ENCODE measurements at places on chromosomes 16 and 17. TPM values are rescaled to one million over a fixed set of nuclear protein-coding genes. Genes with fewer than 3 reads are reported as not detected.

DNA sequence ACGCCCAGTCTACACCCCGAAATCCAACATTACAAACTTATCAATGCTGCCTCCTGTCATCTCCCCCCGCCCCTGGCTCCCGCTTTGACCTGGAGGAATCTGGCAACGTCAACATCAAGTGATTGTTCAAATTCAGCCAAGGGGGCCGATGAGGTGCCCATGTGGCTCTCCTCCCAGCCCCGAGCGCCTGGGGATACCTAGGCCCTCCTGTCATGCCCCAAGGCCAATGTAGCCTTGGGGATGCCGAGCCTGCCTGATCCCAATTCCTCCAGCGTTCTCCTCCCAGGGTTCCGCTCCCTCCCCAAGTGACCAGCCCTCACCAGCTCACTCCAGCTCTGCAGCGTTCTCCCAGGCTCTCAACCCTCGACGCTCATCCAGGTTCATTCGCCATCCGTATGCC is 59.4 kb downstream of the NXN start:
- H3K4me3 ChIP-seq, result no peak overlapping the region
- no peaks in the 10 kb centered on the region for H3K36me3 ChIP-seq
- DNase-seq, result no peak
- peaks cover 7% of the 10 kb centered on the region for H3K4me1 ChIP-seq
- H3K27ac ChIP-seq, result no peak overlapping the region

- no peak overlapping the region for H3K4me3 ChIP-seq
- H3K27ac ChIP-seq, result no peak overlapping the region
- no peaks in the 10 kb centered on the region for H3K36me3 ChIP-seq
These were observed 74.4 kb upstream of the TMEM132E start for GRCh38 chr17:34504814-34505484.

DNA sequence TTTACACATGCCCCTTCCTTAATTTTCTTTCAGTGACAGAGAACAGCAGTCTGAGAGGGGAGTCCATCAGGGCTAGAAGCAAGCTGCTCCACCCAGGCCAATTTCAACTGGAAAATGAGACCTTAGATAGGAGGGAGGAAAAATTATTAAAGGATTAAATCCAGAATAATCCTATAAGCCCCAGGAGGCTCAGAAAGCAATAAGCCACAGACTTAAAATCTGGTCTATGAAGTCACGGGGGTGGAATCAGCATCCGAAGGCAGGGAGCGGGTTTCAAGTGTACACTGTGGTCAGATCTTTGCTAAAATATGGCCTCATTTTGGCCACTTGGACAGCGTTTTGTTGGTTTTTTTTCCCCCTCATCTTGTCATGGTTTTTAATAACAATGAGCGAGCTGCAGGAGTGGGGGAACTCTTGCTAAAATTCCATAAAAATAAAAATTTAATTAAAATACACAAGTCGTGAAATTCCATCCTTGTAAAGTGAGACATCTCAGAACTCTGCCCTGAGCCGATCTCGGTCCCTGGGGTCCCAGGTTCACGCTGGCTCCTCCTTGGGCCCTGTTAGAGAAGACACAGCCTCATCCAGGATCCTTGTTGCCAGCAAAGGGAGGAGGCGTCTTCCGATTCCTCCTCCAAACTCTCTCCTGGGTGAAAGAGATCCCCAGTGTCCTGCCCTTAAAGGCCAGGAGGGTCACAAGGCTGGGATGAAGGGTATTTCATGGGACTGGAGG is 51.6 kb upstream of the ETV4 start:
- no peak for DNase-seq
- H3K4me1 ChIP-seq, result no peaks in the 10 kb centered on the region
- no peak overlapping the region for H3K27ac ChIP-seq
- H3K27me3 ChIP-seq, result no peaks in the 10 kb centered on the region
- no peaks in the 10 kb centered on the region for H3K36me3 ChIP-seq
- H3K4me3 ChIP-seq, result no peak overlapping the region

DNA sequence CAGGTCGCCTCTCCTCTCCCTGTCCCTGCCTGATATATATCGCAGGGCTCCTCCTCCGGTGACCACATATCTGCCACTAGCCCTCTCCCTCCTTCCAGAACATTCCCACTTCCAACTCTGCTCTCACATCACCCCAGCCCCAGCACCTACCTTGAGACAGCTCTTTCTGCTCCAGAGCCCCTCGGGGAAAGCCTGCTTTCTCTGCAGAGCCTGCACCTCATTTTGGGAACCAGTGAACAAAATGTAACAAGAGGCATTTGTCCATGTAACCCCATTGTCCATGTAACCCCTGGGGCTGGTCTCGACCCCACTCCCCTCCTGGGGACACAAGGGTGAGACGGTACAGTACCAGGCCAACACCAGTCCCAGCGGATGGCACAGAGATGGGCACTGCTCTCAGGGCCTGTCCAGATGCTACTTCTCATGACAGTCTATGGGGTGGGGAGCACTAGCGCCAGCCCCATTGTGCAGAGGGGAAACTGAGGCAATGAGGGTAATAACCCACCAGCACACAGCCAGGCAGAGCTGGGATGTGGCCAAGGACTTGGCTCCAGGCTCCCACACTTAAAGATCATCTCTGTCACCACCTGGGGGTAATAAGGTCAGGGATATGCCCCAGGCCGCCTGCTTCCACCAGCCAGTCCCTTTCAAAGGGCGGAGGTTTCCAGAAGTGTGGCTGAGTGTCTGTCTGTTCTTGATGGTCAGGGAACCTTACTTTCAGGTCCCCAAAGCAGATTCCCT is 42.9 kb downstream of the TBC1D16 start:
- no peak overlapping the region for H3K27ac ChIP-seq
- no peak overlapping the region for H3K4me3 ChIP-seq
- H3K36me3 ChIP-seq, result no peaks in the 10 kb centered on the region
- no peak for DNase-seq

GRCh38 chr17:8022360-8023003 is 16.4 kb upstream of the ALOX15B start:
- no peaks in the 10 kb centered on the region for H3K4me1 ChIP-seq
- H3K27ac ChIP-seq, result no peak overlapping the region
- no peak for DNase-seq

GRCh38 chr17:17913695-17914332 is 58.4 kb downstream of the TOM1L2 start:
- no peaks in the 10 kb centered on the region for H3K27me3 ChIP-seq
- DNase-seq, result peak; percentile 62
- no peak overlapping the region for H3K27ac ChIP-seq
- no peaks in the 10 kb centered on the region for H3K4me1 ChIP-seq
- H3K36me3 ChIP-seq, result no peaks in the 10 kb centered on the region

- H3K36me3 ChIP-seq, result no peaks in the 10 kb centered on the region
- H3K27me3 ChIP-seq, result no peaks in the 10 kb centered on the region
- H3K27ac ChIP-seq, result no peak overlapping the region
- H3K4me3 ChIP-seq, result no peak overlapping the region
These were observed 5.8 kb downstream of the ARMC7 start for GRCh38 chr17:75115555-75115954.

DNA sequence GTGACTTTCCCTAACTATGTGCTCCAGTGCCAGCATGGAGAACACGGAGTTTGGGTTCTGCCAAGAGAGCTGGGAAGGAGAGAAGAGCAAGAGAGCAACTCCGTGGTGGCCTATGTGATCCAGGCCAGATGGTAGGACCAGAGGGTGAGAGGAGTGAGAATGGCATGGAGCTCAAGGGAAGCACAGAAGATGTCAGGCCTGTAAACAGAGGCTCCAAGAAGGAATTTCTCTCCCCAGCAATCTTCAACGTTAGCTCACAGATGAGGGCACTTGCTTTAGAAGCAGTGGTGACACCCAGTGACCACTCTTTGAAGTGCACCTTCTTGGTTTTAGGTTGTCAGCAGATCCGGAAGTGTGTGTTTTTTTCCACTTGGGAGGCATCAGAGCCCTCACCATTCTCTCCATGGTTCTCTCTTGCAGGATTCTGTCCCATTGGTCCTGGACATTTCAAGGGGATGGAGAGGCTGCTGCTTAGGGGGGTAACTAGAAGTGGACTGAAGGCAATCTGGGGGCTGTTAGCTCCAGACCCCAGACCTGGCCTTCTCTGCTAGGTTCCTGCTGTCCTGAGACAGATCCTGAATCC is 18.1 kb upstream of the TMEM98 start:
- peaks cover 3% of the 10 kb centered on the region for H3K4me1 ChIP-seq
- peak; percentile 80 for DNase-seq
- H3K27ac ChIP-seq, result no peak overlapping the region
- H3K36me3 ChIP-seq, result no peaks in the 10 kb centered on the region
- H3K27me3 ChIP-seq, result no peaks in the 10 kb centered on the region

GRCh38 chr17:27494192-27495091 is 38.2 kb downstream of the KSR1 start:
- no peak overlapping the region for H3K27ac ChIP-seq
- DNase-seq, result no peak
- H3K27me3 ChIP-seq, result no peaks in the 10 kb centered on the region
- no peak overlapping the region for H3K4me3 ChIP-seq
- H3K4me1 ChIP-seq, result peaks cover 53% of the 10 kb centered on the region

GRCh38 chr17:83175119-83175821 is 95.9 kb downstream of the METRNL start:
- H3K36me3 ChIP-seq, result no peaks in the 10 kb centered on the region
- H3K4me1 ChIP-seq, result no peaks in the 10 kb centered on the region
- no peak overlapping the region for H3K4me3 ChIP-seq
- H3K27ac ChIP-seq, result no peak overlapping the region
- H3K27me3 ChIP-seq, result no peaks in the 10 kb centered on the region

DNA sequence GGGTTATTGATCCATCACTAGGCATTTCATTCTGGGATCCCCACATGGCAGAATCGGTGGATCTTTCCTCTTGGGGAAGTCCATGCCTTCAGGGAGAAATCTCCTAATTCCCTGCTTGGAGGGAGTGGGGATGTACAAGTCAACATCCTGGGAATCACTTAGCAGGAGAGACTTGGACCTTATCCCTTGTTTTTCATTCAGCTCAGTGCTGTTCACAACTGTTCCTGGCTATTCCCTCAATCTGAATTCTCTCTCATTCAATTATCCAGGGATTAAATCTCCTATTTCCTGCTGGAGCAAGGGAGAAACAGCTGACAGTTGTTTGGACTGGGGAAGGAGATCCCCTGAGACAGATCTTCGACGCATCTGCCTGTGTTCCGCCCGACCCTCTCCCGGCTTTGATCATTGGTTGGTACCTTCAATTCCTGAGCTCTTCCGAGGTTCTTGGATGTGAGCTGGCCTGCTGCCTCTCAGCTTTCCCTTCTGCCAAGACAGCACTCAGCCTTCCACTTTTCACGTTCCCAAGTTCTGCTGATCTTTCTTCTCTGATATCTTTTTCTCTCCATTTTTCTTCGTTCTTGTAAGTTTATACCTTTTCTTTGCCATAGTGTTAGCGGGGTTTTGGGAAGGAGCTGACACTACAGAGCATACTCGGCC is 115.4 kb upstream of the GNAO1 start:
- DNase-seq, result no peak
- no peaks in the 10 kb centered on the region for H3K27me3 ChIP-seq
- no peak overlapping the region for H3K4me3 ChIP-seq

DNA sequence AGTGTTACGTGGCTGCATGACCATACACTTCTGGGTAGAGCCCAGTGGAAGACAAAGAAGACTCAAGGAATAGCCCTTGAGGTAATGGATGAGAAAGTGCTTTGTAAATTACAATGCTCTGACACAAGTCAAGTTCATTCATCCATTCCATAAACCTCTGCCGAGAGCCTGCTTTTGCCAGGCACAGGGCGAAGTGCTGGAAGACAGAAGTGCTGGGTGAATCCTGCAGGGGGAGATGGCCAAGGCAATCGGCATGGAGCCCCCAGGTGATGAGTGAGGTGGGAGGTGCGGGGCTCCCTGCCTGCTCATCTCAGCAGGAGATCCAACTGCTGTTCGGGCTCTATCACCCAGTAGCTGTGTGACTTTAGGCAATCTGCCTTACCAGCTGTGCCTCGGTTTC is 2.8 kb upstream of the SOCS3 start:
- no peak overlapping the region for H3K4me3 ChIP-seq
- DNase-seq, result no peak
- H3K27me3 ChIP-seq, result peaks cover 11% of the 10 kb centered on the region
- H3K4me1 ChIP-seq, result peaks cover 13% of the 10 kb centered on the region

DNA sequence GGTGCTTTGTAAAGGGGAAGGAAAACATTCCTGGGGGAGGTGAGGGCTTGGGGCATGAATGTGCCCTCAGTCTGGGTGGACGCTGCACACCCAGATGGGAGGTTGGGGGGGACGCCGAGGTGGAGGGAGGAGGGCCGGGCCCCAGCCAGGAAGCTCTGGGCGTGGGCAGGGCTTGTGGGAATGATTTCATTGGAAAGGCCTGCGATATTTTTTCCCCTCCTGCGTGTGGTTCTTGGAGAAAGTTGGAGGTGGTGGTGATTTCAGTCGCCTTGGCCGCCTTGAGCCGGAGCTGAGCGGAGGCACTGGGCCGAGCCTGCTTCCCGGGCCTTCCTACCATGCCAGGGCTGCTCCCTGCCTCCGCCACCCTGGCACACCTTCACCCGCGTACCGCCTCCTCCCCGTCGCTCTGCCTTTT is 26.4 kb upstream of the CLEC18A start:
- H3K27ac ChIP-seq, result no peak overlapping the region
- H3K27me3 ChIP-seq, result no peaks in the 10 kb centered on the region
- H3K4me1 ChIP-seq, result peaks cover 2% of the 10 kb centered on the region
- DNase-seq, result no peak
- H3K36me3 ChIP-seq, result no peaks in the 10 kb centered on the region
- no peak overlapping the region for H3K4me3 ChIP-seq

DNA sequence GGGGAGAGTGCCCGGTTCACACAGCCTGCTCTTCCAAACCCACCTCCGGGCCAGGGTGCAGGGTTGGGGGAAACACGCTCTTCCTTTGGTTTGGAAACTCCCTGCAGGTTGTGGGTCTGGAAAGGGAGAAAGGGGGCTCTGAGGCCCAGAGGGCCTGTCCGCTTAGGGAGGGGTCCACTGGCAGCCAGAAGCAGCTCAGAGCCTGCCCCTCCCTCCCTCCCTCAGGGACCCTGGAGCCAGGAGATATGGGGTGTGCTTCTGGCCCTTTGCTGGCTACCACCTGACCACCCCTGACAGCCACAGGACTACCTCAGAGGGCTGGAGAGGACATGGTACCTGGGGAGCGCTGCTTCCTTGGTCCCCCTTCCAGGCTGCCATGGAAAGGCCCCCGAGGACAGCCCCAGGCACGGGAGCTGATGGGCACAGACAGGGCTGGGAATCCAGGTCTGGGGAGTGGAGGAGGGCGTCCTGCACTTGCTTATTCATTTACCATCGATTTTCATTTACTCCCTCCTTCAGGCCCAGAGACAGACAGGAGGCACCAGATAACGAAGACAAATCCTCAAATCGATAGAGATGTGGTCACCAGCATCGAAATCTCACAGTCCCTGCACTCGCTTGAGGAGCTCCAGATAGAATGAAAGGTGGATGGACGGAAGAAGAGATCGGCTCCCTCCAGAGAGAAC is 48.4 kb upstream of the DOC2B start:
- H3K36me3 ChIP-seq, result no peaks in the 10 kb centered on the region
- no peak for DNase-seq
- H3K4me1 ChIP-seq, result 0 out of 2 replicates have a peak, but pooled peaks cover 2% of the 10 kb centered on the region
- H3K27me3 ChIP-seq, result no peaks in the 10 kb centered on the region

Gene DOK4
- 28.9 TPM for total RNA-seq

Gene CCDC78
- total RNA-seq, result 8.5 TPM

Gene TNFSF13
- total RNA-seq, result 2.1 TPM

Gene SEPTIN1
- total RNA-seq, result 0.84 TPM

Gene SECTM1
- 0.57 TPM for total RNA-seq

Gene RAMP2
- total RNA-seq, result 12.0 TPM
